EL (cell line): ENCODE measurements at places on chromosomes 3 and 15.

- no peak for DNase-seq
These were observed 61.2 kb upstream of the NEO1 start for GRCh38 chr15:72991026-72991425.

- no peak for DNase-seq
These were observed 417 bp downstream of the TBCCD1 start for GRCh38 chr3:186566772-186567071.

DNA sequence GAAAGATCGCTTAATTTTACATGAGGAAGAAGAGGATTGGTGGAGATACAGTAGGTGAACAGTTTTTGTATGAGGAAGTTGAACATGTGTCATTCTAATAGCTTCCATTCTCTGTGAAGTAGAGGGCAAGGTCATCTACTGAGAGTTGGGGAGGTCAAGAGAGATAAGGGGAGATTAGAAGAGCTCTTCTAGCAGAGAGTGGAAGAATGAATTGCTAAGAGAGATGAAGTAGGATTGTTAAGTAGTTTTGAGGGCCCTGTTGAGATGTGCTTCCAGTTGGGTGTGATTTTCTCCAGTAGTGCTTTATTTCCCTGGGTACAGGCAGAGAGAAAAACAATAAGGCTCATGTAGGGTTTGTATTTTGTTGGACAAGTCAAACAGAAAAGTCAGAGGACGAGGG lies 5.2 kb downstream of the OPA1 start:
- no peak for DNase-seq

- DNase-seq = no peak
These were observed 123.8 kb downstream of the GMNC start for GRCh38 chr3:190738636-190739155.

DNA sequence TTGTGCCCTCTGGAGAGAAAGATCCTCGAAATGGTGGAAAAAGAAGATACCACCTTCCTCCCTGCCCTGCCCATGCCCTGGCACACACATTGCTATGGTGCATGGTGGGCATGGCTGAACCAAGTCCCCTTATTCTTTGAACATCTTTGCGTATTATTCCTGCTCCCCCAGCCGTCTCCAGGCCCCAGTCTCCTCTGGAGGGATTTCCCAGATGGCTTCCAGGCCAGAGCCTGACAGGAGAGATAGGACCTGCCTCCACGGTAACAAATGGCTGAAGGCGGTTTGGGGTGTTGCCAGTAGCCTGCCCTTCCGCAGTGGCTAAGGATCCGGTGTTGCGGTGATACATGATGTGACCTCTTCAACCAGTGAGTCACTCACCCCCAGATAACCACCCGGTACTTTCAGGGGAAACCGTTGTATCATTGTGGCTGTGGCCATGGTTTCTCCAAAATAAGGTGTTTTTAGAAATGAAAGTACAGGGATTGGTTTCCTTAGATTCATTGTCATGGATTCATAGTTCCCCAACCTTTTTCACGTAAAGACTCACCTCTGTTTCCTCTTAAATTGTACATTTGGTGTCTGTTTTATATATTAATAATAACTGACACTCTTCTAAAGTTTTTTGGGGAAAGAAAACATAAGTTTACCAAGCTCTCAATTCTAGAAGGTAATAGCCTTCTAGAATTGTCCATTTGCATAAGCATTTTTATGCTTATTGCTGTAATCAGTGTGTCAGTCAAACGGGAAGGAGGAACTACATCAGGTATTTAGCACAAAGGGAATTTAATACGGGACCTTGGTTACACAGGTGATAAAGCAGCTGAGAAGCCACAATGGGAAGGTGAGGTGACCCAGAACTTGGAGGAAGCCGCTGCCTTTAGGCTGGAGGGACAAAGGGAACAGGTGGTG lies 25.9 kb downstream of the SMAD3 start:
- peak; percentile 96 for DNase-seq
